DND-41 (cell line): ENCODE measurements at places on chromosomes 11 and 22.

DNA sequence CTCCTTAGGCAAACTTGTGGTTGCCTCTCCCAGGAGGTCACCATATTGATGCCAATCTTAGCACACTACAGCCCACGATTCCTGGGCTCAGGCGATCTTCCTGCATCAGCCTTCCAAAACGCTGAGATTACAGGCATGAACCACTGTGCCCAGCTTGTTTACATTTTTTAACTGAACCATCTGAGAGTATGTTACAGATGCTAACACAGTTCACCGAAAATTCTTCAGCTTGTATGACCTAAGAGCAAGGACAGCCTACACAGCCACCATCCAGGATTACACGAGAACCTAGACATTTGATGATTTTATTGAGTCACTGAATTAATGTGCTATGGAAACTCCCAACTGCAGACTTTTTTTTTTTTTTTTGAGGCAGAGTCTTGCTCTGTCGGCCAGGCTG is 5.8 kb upstream of the LGALS1 start:
- H3K4me1 ChIP-seq = peaks cover 22% of the 10 kb centered on the region
- DNase-seq = no peak
- H3K27me3 ChIP-seq = no peaks in the 10 kb centered on the region
- no peak overlapping the region for H3K27ac ChIP-seq
- no peak overlapping the region for H3K4me3 ChIP-seq
- H3K36me3 ChIP-seq = peaks cover 34% of the 10 kb centered on the region

DNA sequence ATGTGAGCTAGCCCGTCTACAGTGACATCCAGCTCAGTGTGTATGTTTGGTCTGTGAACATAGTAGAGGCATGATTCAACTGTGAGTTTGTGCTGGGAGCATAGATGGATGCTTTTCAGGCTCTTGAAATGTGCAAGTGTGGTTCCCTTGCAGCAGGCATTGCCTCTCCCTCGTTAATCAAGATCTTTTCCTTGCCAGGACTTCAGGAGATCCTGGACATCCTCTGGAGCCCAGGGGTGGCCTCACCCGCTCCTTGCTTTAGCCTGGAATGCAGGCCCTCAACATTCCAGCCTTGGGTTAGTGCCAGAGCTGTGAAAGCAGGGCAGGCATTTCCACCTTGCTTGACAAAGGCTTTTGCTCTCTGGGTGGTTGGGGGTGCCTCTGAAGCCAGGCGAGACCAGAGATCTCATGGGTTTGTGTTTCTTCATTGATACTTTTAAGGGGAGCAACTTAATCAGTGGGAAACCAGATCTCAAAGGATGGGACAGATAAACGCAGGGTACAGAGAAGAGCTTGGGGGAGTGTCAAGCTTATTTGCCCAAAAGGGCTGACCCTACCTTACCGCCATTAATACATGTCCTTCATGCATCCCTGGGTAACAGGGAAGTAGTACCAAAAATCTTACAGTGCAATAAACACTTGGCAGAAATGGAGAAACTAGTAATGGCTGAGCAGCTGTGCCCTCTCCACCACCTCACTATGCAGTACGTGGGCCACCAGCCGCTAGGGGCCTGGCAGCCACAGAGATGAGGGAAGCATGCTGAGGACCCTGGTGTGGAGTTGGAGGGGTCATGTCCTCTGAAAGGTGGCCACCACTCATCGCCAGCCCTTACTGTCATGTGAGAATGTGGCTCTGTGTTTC is 72.1 kb downstream of the PTPRJ start:
- H3K27me3 ChIP-seq = no peaks in the 10 kb centered on the region
- H3K27ac ChIP-seq = no peak overlapping the region
- H3K4me1 ChIP-seq = peaks cover 27% of the 10 kb centered on the region
- no peak overlapping the region for H3K4me3 ChIP-seq
- no peak for DNase-seq

GRCh38 chr11:119704849-119705248 is 24.2 kb downstream of the NECTIN1 start:
- H3K4me1 ChIP-seq = peaks cover 4% of the 10 kb centered on the region; the same call in 1 of the 2 replicates
- no peak overlapping the region for H3K4me3 ChIP-seq
- H3K27ac ChIP-seq = no peak overlapping the region
- no peaks in the 10 kb centered on the region for H3K36me3 ChIP-seq
- DNase-seq = no peak

DNA sequence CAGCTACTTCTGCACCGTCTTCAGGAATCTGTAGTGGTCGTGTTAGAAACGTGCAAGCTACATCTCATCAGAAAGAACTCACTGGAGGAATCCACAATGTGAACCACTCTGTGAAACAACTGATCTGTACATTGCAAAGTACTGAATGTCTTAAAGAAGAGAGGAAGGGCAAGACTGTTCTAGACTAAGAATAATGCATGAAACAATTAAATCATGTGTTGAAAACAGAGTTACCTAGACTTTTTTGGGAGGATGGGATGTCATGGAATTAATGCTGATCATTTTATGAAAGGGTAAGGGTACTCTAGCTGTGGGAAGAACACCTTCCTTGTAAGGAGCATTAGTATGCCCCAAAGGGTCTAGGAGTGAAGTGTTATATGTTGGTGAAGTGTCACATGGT is 60.6 kb upstream of the YPEL1 start:
- H3K27ac ChIP-seq = no peak overlapping the region
- DNase-seq = no peak
- H3K4me3 ChIP-seq = no peak overlapping the region

GRCh38 chr22:20578192-20578591 is 70.8 kb downstream of the MED15 start:
- peaks cover 96% of the 10 kb centered on the region for H3K36me3 ChIP-seq
- no peak for DNase-seq
- no peaks in the 10 kb centered on the region for H3K27me3 ChIP-seq
- no peaks in the 10 kb centered on the region for H3K4me1 ChIP-seq
- H3K27ac ChIP-seq = no peak overlapping the region
- H3K4me3 ChIP-seq = no peak overlapping the region

DNA sequence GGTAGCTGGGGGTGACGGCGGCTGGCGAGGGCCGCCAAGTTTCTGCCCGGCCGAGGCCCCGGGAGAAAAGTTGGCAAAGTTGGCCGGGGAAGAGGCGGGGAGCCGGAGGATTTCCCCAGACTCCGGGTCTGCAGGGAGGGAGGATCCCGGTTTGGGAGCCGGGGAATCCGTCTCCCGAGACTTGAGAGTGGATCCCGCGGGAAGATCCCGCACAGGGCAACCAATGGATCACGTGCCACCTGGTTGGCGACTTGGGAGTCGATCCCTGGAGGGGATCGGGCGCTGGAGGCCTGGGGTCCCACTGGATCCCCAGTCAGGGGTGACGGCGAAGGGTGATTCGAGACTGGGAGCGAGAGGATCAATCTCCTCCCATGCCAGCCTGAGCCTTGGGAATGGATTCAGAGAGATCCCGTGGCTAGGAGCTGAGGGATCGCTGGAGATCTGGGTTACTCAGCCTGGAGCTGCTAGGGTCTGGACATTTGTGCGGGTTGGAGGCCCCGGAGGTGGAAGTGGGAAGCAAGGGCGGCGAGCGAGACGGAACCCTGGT is 394 bp downstream of the KIAA1671 start:
- H3K4me1 ChIP-seq = no peaks in the 10 kb centered on the region
- H3K36me3 ChIP-seq = no peaks in the 10 kb centered on the region
- H3K27ac ChIP-seq = no peak overlapping the region
- DNase-seq = no peak

GRCh38 chr11:121800731-121801393 is 315.2 kb downstream of the BLID start:
- no peak overlapping the region for H3K4me3 ChIP-seq
- no peak for DNase-seq

GRCh38 chr11:47672283-47672730 is 29.9 kb upstream of the MTCH2 start:
- H3K36me3 ChIP-seq = no peaks in the 10 kb centered on the region
- no peak overlapping the region for H3K4me3 ChIP-seq
- no peak overlapping the region for H3K27ac ChIP-seq

DNA sequence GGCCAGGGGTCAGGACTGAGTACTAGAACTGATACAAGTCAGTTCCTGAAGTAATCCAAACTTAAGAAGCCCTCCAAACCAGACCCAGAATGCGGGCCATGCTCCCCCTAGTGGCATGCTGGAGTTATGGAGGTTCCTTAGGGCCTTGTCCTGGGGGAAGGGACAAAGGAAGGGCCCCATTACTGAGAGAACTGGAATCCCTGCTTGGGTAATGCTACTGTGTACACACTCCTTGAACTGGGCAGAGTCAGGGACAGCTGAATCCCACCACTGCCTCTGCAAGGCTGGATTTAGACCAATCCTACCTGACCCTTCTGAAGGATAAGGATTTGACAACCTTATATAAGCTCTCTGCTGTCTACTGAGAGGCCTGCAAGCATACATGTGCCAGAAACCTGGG is 97.3 kb upstream of the AKIP1 start:
- H3K4me1 ChIP-seq = peaks cover 20% of the 10 kb centered on the region
- no peaks in the 10 kb centered on the region for H3K27me3 ChIP-seq
- DNase-seq = peak; percentile 66

DNA sequence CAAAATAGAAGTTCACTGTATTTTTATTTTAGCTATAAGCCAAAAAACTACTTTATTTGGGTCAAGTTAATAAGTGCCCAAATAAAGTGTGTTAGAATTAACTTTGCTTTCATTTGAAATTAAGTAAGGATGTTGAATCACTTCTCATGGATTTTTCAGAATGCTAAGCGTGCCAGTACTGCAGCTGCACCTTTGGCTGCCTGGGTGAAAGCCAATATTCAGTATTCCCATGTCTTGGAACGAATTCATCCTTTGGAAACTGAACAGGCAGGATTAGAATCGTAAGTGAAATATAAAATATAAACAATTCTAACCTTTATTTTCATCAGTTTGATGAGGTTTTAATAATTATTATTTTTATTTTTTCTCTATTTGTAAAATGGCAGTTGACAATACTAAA is 113.6 kb downstream of the DYNC2H1 start:
- DNase-seq = no peak
- no peaks in the 10 kb centered on the region for H3K27me3 ChIP-seq
- H3K4me1 ChIP-seq = no peaks in the 10 kb centered on the region
- H3K4me3 ChIP-seq = no peak overlapping the region
- no peak overlapping the region for H3K27ac ChIP-seq
- H3K36me3 ChIP-seq = no peaks in the 10 kb centered on the region

GRCh38 chr22:19448076-19448607 is 631 bp upstream of the C22orf39 start:
- H3K4me1 ChIP-seq = peaks cover 53% of the 10 kb centered on the region
- H3K4me3 ChIP-seq = peak overlapping the region; percentile 75
- peaks cover 74% of the 10 kb centered on the region for H3K36me3 ChIP-seq
- H3K27me3 ChIP-seq = no peaks in the 10 kb centered on the region
- H3K27ac ChIP-seq = peak overlapping the region; percentile 90

DNA sequence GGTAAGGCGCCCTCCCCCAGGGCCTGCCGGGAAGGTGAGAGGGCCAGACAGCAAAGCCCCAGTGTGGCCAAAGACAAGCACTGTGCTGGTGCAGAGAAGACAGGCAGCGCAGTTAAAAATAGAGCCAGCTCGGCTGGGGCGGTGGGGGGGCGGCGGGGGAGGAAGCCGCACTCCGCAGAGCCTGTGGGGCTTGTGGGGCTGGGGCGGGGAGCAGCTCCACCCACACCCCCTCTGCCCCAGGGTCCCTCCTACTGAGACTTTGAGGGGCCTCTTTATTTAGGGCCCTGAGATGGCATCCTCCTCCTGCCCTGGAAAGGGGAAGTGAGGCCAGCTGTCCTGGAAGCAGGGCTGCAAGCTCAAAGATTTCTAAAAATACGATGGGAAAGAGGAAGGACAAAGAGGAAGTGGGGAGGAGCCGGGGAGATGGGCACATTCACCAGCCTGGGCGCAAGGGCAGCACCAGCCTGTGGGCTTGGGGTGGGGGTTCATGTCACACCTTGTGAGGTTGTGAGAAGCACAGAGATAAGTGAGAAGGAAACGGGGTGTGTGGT is 2.6 kb downstream of the CYTH4 start:
- no peaks in the 10 kb centered on the region for H3K27me3 ChIP-seq
- H3K36me3 ChIP-seq = no peaks in the 10 kb centered on the region
- no peak overlapping the region for H3K27ac ChIP-seq
- peaks cover 17% of the 10 kb centered on the region for H3K4me1 ChIP-seq

GRCh38 chr22:19972652-19973550 is 31.3 kb upstream of the TXNRD2 start:
- peaks cover 10% of the 10 kb centered on the region for H3K4me1 ChIP-seq
- no peak overlapping the region for H3K4me3 ChIP-seq
- no peak for DNase-seq
- no peak overlapping the region for H3K27ac ChIP-seq

DNA sequence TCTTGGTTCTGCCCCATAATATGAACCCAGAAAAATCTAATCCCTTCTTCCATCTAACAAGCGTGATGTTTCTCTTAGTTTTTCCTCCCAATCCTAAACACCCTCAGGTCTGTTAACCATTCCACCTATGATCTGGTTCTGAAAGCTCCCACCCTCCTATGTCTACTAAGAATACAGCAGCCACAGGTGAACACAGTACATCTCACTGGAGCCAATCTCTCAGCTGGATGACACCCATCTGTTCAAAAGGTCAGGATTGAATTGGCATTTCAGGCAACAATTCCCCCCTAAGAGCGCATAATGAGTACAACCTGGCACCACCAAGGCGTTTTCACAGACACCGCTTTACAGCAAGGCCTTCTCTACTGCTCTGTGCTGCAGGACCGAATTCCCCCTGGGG is 19.0 kb upstream of the APOA1 start:
- DNase-seq = no peak
- H3K36me3 ChIP-seq = peaks cover 30% of the 10 kb centered on the region
- no peaks in the 10 kb centered on the region for H3K27me3 ChIP-seq
- H3K4me3 ChIP-seq = no peak overlapping the region

- no peaks in the 10 kb centered on the region for H3K36me3 ChIP-seq
- no peak overlapping the region for H3K4me3 ChIP-seq
- H3K4me1 ChIP-seq = no peaks in the 10 kb centered on the region
- H3K27ac ChIP-seq = no peak overlapping the region
- no peak for DNase-seq
Measured at GRCh38 chr11:126810776-126811175, 189.8 kb downstream of the KIRREL3 start.

DNA sequence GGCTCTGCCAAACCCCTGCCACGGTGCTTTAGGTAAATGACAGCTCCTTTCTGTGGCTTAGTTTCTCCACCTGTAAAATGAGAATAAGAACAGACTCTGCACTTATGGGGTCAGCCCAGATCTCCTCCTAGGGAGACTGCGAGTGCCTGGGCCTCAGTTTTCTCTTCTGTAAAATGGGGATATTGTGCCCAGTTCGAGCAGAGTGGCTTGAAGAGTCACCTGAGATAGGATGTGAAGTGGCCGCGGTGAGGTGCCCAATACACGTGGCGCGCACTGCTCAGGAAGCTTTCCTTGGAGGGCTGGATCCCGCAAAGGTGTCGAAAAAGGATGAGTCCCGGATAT is 473 bp upstream of the EMID1 start:
- H3K36me3 ChIP-seq = peaks cover 31% of the 10 kb centered on the region
- H3K4me1 ChIP-seq = peaks cover 91% of the 10 kb centered on the region
- no peaks in the 10 kb centered on the region for H3K27me3 ChIP-seq
- peak overlapping the region; percentile 83 for H3K4me3 ChIP-seq
- peak overlapping the region; percentile 100 for H3K27ac ChIP-seq
